ENCODE measurements at places on chromosomes 1 and 21. TPM values are rescaled to one million over a fixed set of nuclear protein-coding genes. Genes with fewer than 3 reads are reported as not detected.

DNA sequence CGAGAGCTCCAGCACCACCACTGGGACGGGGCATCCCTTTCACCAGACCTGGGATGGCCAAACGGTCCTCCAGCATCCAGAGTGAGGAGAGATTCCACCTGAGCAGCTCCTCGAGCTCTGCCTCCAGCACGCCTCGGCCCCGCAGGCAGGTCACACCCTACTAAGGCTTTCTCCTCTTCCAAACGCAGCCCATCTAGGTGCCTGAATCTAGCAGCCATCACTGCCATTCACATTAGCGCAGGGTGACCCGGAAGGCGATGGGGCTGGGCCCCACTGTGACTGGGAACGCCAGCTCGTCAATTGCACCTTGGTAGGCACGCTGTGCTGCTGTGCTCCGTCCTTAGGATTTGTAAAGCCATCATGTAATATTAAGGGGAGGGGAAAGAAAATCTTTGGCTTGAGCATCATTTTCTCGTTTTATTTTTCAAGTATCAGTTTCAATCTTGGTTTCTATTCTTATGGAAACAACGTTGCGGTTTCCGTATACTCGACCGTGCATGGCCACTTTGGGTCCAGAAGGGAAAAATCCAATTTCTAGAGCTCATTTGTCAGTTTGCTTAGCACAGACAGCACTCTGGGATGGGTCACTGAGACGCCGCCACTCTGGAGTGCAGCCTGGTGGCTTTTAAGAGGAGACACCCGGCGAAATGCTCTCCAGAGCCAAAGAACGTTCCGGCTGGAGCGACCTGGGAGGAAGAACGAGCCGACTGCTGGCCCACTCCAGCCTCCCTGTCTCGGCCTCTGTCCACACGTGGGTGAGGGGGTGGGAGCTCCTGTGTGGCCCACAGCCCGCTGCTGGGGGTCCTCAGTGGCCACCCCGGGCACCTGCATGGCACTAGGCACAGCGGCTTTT lies 173.6 kb downstream of the PRDM16 start:
- DNase-seq = no peak

The XCL1 gene
- 0.30 TPM for polyA plus RNA-seq

The TMEM240 gene
- polyA plus RNA-seq = 31.0 TPM

DNA sequence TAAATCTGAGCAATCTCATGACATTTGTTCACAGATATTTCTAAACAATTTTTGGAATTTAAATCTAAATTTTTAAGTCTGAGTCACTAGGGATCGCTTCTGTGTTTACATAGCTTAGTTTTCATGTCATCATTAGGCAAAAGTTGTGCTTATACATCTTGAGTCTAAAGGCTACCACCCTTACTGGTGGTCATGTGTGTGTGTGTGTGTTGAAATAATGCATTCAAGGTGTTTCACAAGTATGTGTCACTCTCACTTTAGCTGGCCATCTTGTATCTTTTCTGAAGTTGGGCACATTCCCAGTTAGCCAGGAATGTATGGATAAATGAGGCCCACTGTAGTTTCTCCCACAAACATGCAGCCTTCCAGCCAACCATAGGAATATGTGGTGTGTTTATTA lies 1162.5 kb upstream of the PRMT6 start:
- no peak for DNase-seq

DNA sequence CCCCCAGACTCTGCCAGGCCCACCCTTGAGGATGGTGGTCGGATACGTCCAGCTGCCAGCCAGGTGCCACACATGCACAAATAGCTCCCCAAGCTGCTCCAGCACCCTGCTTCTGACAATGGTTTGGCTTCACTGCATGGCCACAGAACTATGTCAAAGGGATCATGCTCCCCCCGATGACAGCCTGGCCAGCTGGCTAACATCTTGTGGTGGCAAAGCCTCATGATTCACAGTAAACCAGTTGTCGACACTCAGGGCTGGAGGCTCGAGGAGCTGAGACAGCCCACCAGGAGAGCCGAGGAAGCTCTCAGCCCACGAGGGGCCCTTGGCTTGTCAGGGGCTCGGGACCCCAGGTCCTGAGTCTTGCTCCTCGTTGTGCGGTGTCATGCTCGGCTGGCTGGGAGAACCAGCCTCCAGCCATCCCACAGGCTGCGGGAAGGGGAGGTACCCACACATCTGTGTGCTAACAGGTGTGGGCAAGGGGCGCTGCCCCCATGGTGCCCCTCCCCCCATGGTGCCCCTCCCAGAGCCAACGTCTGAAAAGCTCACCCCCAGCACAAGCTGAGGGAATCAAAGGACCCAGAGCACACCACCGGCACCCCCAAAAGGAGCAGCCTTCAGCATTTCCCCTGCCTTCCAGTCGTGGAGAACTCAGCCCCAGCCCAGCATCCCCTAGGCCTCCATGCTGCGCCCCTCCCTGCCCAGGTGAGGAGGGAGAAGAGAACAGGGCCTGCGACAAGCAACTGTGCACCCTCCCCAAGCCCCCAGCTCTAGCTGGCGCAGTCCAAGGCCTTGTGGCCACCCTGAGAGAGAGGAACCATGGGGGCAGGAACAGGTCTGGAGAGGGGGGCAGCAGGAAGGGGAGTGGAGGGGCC lies 41.2 kb downstream of the KIF21B start:
- no peak for DNase-seq

GRCh38 chr1:39089931-39090521 lies 63.9 kb downstream of the NDUFS5 start:
- no peak for DNase-seq

The ADGRL2 gene
- polyA plus RNA-seq = 30.5 TPM

DNA sequence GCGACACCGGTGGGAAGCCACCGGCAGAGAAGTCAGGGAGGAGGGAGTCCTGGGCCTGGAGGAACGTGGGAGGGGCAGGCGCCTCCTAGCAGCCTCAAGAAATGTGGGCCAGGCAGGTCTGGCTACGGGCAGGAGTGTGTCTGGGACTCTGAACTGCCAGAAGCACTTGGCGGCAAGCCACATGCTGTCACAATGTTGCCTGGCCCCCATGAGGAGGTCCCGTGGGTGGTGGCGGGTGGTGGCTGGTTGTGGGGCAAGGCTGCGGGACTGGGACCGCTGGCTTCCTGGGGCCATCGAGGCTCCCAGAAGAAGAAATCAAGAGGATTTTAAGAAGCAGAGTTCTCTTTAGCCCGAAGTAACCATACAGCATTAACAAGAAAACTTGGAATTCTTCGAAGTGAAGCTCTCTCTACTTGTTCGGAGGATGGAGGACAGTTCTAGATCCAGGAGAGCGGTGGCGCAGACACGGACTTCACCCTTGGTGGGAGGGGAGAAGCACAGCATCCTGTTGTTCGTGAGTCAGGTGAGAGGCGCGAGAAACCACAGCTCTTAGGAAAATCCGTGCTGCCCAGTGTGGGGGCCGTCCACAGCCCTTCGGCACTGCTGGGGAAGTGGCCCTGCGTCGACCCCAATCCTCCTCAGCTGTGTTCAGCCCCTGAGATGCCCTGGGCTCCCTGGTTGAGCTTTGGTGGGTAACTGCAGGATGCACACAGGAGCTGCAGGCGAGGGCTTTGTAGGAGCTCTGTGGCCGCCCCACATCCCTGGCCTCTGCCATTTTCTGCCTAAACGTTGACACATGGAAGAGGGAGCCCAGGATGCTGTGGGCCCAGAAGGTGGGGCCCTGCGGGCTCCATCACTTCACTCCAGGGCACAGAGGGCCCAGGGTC lies 12.4 kb downstream of the SKI start:
- no peak for DNase-seq

DNA sequence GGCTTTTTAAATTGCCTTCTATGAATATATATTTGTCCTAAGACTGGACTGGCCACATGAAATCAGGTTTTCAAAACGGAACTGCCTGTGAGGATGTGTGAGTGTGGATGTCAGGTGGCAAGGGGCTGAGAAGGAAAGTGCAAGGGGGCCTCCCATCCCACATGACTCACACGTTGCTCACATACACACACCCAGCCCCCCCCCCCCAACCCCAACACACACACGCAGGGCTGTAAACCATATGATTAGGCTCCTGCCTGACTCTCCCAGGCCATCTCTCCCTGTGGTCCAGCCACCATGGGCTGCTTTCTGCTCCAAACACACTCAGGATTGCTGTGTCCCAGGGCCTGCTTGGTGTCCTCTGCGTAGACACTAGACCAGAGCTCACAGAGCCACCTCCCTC lies 22.4 kb downstream of the DEGS1 start:
- no peak for DNase-seq

- no peak for DNase-seq
These were observed 71.2 kb downstream of the VWA5B1 start for GRCh38 chr1:20361805-20362381.

GRCh38 chr1:202158810-202159533 lies 1.4 kb downstream of the PTPN7 start:
- no peak for DNase-seq

GRCh38 chr1:17833661-17834501 lies 78.7 kb downstream of the ACTL8 start:
- DNase-seq = no peak

DNA sequence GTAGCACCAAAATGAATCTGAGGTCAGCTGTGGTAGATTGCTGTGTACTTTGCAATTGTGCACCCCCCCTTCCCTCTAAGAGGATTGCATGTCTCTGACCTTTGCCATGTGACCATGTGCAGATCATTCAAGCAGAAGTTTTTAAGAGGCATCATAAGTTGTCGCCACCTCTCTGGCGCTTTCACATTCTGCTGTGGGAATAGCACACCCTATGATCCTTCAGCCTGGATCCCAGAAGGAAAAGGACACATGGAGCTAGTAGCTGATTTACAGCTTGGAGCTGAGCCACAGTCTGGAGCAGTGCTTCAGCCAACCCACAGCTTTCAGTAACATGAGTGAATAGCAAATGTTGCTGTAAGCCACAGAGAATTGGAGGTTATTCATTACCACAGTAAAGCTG lies 158.5 kb downstream of the TSEN15 start:
- no peak for DNase-seq

The ILDR2 gene
- polyA plus RNA-seq = 1.6 TPM

DNA sequence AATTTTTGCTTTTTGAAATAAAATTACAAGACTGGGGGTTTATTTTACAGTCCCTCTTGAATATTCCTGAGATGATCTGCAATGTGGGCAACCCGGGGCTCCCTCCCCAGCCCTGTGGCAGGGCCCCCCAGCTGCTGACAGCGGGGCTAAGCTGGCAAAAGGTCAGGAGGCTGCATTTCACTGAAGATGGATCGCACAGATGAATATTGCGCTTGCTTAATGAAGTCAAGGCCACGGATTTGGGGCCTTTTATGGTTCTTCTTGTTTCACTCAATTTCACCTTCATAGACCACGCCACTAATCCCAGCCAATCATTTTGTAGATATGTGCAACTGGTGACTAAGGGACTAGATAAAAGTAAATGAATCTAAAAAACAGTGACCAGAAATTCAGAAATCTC lies 50.8 kb upstream of the SLC22A15 start:
- DNase-seq = no peak

- no peak for DNase-seq
These were observed 5.4 kb downstream of the NPR1 start for GRCh38 chr1:153683854-153684253.

- no peak for DNase-seq
These were observed 322.2 kb upstream of the BEND5 start for GRCh38 chr1:49098866-49099265.

DNA sequence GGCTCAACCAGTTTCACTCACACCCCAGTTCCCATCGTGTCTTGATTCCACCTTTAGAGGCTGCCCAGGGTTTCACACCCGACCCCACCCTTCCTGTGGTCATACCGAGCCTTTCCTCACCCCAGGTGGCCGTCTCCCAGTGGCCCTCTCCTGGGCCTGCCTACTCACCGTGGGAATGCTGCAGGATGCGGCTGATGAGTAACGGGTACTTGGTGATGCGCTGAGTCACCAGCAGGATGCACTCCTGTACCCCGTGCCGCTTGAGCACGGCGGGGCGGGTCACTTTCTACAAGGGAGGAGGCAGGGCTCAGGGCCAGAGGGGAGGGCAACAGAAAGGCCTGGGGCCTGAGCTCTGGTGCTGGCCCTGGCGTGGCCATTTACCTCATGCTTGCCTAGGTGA lies 16.4 kb downstream of the ARHGEF2 start:
- no peak for DNase-seq

The TBX15 gene
- polyA plus RNA-seq = 0.38 TPM

DNA sequence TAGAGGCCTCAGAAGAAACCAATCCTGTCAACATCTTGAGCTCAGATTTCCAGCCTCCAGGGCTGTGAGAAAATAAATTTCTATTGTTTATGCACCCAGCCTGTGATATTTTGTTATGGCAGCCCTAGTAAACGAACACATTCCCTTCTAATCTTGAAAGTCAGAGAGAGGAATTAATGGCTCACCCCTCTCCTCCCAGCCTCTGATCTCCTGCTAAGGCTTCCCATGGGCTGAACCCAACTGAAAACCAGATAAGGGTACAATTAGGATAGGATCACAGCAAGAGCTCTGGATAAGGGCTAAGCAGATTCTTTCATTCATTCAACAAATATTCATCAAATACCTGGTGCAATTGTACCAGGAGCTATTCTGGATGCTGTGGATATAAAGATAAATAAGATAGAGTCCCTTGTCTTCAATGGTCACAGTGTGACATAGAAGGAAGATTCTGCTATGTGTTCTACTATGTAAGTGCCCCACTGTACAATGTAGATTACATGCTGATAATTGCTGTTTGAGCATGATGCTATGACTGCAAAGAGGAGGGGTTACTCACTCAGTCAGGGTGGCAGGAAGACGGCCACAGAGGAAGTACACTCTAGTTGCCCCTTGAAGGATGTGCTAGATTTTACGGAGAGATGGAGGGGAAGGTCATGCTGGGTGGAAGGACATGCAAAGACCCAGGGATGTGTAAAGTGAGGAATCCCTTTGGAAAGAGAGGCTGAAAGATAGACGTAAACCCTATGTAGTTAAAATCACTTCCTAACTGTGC lies 203.3 kb upstream of the JUN start:
- DNase-seq = no peak

- DNase-seq = no peak
These were observed 123.2 kb upstream of the HMCN1 start for GRCh38 chr1:185610954-185611353.

DNA sequence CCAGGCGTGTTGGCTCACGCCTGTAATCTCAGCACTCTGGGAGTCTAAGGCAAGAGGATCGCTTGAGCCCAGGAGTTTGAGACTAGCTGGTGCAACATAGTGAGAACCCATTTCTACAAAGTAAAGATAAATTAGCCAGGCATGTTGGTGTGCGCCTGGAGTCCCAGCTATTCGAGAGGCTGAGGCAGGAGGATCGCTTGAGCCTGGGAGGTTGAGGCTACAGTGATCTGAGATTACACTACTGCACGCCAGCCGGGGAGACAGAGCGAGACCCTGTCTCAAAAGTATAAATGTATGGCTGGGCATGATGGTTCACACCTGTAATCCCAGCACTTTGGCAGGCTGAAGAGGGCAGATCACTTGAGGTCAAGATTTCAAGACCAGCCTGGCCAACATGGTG lies 51.5 kb upstream of the LBR start:
- DNase-seq = no peak

GRCh38 chr1:221926441-221926840 lies 184.6 kb upstream of the DUSP10 start:
- no peak for DNase-seq

The CLDN17 gene
- not detected for polyA plus RNA-seq

The SPATA45 gene
- not detected for polyA plus RNA-seq

DNA sequence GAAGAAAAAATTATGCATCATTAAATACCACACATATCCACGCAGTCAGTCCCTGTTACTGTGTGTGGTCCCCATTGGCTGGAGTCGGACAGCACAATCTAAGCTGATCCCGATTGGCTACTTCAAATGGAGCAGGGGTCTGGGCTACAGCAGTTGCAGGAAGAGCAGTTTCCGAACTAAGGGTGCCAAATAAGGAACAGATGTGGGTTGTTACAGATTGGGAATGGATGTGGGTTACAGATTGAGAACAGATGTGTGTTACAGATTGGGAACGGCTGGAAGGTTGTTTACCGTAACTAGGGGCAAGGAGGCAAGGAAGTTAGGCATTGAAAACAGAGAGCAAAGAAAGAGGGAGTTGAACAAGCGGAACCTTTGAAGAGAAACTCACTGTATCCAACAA lies 19.9 kb downstream of the OR2L13 start:
- DNase-seq = no peak
